Breast epithelium (tissue), 4 donors: ENCODE measurements at places on chromosomes 4 and X. TPM values are rescaled to one million over a fixed set of nuclear protein-coding genes. Genes with fewer than 3 reads are reported as not detected.

DNA sequence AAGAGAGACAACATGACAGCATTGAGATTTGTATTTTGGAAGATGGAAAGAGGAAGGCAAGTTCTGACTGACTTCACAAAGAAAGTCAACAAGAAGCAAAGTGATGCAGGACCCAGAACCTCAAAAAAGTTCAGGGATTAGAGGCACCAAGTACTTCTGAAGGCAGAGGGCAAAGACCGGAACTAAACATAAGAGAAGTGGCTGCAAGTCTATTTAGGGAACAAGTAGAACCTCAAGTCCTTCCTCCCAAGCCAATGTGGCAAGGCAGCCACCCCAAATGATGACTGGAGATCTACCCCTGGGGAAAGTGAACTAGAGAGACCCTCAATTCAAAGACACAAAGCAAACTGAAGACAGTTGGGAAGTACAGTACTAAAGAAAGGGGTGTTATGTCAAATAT lies 46.6 kb downstream of the SLC39A8 start:
- no peak for DNase-seq

- DNase-seq: no peak
Measured at GRCh38 chr4:10891866-10892265, 207.3 kb upstream of the CLNK start.

- no peak for DNase-seq
Measured at GRCh38 chrX:39677585-39677977, 420.2 kb downstream of the BCOR start.

DNA sequence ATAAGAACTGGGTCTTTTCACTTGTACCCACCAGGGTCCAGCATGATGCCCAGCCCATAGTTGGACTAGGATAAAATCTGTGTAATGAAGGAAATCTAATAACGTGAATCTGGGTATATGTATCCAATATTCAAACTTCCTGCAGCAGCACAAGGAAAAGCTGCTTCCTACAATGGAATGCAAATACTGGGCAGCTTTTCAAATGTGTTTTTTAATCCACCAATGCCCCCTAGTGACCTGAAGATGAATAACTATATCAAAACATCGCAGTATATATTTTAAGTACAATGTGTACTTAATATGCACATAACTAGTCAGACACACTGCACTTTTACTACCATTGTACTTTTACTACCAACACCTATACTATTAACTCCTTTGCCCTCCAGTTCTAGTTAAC lies 5.3 kb downstream of the APOO start:
- no peak for DNase-seq

- no peak for DNase-seq
Measured at GRCh38 chrX:132855780-132856341, 102.6 kb downstream of the HS6ST2 start.

- no peak for DNase-seq
Measured at GRCh38 chrX:55841962-55842752, 124.6 kb downstream of the RRAGB start.

DNA sequence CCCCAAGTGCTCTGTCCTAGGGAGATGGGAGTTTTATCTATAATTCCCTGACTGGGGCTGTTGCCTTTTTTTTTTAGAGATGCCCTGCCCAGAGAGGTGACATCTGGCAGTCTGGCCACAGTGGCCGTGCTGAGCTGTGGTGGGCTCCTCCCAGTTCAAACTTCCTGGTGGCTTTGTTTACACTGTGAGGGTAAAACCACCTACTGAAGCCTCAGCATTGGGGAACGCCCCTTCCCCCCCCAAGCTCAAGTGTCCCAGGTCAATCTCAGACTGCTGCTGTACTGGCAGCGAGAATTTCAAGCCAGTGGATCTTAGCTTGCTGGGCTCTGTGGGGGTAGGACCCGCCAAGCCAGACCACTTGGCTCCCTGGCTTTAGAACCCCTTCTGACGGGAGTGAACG lies 38.3 kb upstream of the CBLL2 start:
- DNase-seq: no peak

DNA sequence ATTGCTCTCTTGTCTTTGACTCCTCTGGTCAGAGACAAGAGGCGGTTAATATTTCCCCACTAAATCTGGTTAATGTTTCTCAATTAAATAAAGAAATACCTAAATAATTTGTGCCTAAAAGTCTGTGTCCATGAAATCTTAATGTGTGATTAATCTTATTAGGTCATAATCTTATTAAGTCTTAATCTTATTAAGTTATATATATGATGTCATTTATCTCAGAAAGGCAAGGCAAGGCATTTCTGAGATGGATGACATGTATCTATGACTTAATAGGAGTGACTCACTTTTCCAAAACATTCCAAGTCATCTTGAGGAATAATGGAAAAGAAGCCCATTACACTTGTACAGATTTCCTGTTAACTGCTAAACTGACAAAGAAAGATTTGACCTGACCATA lies 74.7 kb downstream of the TRAM1L1 start:
- no peak for DNase-seq

ZFP92 gene
- total RNA-seq: 1.6 TPM

- no peak for DNase-seq
Measured at GRCh38 chrX:136204571-136204970, 46.6 kb downstream of the MAP7D3 start.

GRCh38 chr4:78754872-78755271 lies 21.3 kb upstream of the BMP2K start:
- no peak for DNase-seq

DNA sequence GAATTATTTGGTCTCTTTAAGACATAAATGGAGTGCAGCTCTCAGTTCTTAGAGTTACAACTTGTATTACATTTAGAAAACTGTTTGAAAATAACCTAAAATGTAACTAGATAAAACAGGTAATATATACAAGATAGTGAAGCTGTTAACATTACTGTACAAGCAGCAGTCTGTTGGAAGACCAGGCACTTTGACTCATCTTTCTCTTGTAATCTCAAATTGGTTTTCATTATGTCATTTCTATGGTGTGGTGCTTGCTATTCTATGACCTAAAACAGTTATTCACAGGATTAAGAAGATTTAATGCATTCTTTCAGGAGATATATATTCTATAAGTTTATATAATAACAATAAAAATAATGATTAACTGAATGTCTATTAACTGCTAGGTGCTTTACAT lies 282.5 kb upstream of the PITX2 start:
- DNase-seq: no peak

ARX gene
- not detected for total RNA-seq

GRCh38 chr4:8387615-8388527 lies 52.7 kb downstream of the ACOX3 start:
- no peak for DNase-seq

PDE5A gene
- 49.8 TPM for total RNA-seq

- no peak for DNase-seq
Measured at GRCh38 chr4:10030972-10031667, 9.8 kb upstream of the SLC2A9 start.

DNA sequence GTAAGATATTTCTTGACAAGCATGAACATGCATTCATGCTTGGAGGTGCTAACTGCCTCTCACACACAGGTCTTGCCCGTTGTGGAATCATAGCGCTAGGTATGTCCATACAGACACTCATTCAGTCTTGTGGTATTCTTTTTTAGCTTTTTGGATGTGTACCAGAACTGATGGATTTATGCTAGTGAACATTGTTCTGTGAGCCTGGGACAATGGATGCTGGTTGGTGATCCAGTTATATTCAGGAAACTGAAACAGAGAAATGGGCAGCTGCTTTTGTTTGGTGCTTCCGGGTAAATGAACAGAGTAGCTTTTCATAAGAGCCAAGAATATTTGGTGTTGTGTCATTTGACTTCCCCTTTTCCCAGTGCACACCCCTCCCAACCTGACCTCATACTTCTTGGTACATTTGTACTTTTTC lies 78.9 kb upstream of the SLC4A4 start:
- DNase-seq: no peak

FNIP2 gene
- 40.3 TPM for total RNA-seq

DNA sequence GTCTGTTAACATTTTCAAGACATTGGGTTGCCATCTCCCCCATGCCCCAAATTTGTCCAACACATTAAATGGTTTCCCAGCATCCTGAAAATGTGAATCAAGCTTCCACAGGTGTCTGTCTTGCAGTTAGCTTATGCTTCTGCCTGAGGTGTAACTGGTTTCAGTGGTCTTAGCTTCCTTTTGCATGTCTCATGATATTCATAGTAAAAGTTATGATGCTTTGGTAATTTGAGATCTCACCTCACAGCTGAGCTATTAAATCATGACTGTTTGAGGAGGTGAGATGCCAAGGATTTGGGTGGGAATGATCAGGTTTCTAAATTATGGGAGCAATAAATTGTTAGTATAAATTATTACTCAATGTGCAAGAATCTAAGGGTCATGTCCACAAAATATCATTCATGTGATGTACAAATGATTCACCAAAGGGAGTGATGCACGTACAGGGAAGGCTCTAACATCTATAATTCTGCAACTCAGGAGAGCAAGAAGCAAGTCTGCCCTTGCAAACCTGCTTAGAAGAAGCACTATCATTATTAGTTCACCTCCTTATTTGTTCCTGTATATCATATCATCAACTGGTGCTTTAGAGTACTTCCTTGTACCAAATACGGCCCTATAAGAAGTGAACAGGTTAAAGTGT lies 17.1 kb upstream of the RAI2 start:
- no peak for DNase-seq

DNA sequence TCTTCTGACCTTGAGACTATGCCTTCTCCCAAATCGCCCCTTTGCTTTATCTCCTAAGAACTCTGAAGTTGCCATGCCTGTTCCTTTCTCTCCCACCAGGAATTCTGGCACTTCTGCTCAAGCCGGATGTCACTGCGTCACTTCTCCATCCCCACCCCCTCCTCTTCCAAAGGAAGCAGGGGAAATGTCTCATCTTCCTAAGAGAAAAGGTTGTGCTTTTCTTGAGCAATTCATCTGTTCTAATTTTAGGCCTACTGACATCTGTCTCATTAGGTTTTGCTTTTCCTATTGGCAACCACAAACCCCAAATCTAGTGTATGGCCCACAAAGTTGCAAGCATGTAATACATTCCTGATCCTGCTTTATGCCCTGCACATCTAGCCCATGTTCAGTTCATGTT lies 163.1 kb upstream of the PLAC1 start:
- no peak for DNase-seq

GRCh38 chr4:41620594-41621256 lies 82.8 kb downstream of the LIMCH1 start:
- DNase-seq: no peak

DNA sequence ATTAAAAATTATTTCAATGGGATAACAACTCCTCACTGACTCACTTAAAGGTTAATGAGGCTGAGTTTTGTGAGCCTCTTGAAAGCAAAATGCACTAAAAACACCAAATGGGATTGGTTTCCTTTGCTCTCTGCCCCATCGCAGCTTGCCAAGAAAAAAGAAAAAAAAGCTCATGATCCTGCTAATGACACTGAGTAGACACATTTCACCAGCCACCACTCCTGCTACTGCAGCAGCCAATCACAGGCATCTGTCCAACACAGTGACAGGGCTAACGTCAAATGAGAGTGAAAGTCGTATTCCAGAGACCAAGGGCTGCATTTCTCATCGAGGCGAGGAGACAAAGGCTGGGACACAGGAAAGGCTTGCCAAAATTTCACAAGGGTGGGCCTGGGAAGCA lies 5.2 kb downstream of the APBB2 start:
- DNase-seq: no peak

GABRG1 gene
- total RNA-seq: under 0.01 TPM

DNA sequence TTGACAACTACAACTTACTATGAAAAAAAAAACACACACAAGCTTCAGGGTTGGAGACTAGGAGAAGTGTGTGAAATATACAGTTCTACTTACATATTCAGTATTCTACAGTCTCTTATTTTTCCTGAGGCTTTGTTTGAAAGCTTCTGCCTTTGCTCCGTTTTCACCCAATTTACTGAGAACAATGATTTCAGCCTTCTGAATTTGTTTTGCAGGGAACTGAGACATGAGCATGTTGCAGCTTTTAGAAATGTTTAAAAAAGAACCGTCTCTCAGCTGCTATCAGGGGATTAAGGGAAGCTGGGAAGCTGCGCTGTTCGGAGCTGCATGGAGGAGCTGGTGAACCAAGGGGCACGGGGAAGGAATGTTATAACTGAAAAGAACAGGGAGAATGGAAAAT lies 85.7 kb downstream of the QDPR start:
- no peak for DNase-seq

GRCh38 chr4:183755596-183755995 lies 96.5 kb downstream of the TRAPPC11 start:
- no peak for DNase-seq

DNA sequence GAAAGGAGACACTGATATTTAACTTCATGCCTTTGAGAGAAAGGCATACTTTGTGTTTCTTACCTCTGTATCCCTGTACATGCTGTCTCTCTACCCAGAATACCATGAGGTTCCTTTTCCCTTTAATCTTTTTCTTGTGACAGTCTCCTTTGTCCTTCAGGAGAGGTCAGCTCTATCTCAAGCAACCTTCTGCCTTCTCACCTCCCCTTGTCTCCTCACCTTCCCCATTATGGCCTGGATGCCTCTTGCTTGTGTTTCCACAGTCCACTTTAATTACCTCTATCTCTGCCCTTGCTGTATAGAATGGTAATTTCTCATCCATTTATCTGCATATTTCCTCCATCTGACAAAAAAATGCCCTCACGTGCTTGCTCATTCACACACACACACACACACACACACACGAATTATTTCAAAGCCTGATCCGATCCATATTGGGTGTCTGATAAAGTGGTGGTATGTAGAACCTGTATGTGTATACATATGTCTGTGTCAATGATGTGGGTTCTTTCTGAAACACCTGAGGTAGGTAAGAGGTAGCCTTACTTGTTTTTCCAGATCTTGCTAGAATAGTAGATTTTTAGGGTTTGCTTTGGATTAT lies 28.5 kb downstream of the MSN start:
- DNase-seq: no peak

- DNase-seq: no peak
Measured at GRCh38 chr4:6372649-6373525, 99.5 kb downstream of the PPP2R2C start.

- DNase-seq: no peak
Measured at GRCh38 chr4:120418146-120418545, 351.5 kb upstream of the MAD2L1 start.

DNA sequence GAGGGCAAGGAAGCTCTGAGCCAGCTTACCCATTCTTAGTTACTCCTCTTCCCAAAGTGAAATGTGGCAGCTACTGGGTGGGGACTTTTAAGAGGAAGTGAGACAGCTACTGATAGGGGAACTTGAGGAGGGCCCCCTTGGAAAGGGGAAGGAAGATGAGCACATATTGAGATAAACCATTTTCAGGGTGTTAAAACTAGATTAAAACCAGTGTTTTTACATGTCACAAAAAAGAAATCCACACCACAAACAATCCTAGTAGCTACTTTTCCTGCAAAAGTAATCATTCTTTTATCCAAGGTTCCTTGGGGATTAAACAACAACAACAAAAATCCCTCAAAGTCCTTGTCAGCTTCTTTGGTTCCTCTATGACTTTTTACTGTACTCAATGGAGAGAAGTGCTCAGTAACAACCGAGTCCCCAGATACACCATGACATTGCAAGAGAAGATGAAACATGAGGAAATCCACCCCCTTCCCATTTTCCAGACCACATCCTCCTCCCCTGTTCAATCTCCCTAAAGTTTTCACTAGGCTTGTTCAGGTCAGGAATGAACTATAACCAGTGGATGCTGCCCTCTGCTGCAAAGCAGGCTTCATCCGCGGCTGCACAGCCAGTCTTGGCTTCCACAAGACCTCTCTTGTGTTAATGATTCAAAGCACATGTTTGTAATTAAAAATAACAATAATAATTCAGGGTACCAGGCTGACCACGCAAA lies 113.5 kb upstream of the TMEM164 start:
- DNase-seq: no peak

GRCh38 chrX:34437586-34437985 lies 219.5 kb downstream of the TMEM47 start:
- no peak for DNase-seq

- DNase-seq: peak; percentile 22
Measured at GRCh38 chr4:8771666-8772065, 100.0 kb downstream of the HMX1 start.
